ENCODE measurements at places on chromosomes 4 and X.

GRCh38 chrX:74804574-74804973 lies 120.7 kb downstream of the NEXMIF start:
- no peak for DNase-seq

DNA sequence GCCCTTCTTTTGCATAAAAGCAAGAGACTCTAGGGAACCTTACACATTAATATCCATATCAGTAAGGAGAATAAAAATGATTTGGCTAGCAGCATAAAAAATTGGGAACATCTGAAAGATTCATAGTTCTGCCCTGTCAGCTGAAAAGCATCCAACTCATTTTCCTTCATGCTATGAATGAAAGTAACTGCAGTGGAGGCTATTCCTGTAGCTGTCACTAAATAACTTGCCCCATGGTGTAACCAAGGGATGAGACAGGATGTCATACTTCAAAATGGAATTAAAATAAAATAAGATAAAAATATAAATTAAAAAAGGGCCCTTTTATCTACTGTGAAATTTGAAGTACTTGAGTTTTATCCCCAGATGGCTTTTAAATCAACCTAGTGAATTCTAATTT lies 878.8 kb downstream of the C4orf33 start:
- no peak for DNase-seq

GRCh38 chr4:19400820-19401219 lies 850.9 kb upstream of the SLIT2 start:
- DNase-seq, result no peak

DNA sequence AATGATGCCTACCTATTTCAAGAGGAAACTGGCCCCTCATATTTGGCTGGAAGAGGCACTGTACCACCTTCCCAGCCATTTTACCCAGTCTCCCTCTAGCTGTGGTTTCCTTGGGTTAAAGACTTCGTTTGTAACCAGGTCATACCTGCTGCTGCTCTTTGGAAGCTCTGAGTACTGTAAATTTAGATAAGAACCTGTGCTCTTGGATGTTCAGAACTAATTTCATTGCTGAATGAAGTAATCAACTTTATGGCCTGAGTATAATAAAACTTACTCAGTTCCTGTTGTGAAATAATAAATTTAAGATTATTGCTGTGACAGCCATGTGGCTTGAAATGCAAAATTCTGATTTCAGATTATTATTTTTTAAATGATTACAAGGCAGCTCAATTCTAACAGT lies 12.2 kb downstream of the MTTP start:
- no peak for DNase-seq

DNA sequence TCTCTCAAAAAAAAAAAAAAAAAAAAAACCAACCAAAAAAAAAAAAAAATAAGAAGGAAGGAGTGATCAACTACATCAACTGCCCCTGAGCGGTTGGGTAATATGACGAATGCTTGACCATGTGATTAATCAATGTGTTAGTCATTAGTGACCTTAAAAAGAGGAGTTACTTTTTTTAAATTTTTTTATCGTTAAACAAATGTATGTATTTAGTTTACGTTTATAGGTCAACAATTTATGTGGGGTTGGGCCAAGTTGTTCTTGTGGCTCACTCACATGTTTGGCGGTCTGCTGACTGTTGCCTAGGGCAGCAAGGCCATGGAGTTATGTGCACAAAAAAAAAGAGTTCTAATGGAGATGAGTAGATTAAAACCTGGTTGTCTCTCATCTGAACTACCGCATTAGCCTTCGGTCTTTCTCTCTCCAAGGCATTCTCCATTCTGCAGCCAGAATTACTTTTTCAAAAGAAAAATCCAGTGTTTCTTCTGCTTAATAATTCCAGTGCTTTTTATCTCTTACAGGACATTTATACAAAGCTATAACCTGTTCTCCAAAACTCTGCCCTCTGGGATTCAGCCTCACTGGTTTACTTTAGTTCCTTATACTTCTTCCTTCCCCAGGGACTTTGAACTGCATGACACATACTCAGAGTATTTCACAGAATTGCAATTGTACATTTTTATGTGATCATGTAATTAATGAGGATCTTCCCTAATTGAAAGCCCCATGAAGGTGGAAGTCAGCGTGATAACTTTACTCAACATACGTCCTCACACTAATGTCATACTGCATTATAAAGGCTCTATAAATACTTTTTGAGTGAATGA lies 505.5 kb downstream of the ANKRD50 start:
- DNase-seq, result no peak

- DNase-seq, result no peak
These were observed 73.2 kb downstream of the FBXW7 start for GRCh38 chr4:152462695-152463094.

DNA sequence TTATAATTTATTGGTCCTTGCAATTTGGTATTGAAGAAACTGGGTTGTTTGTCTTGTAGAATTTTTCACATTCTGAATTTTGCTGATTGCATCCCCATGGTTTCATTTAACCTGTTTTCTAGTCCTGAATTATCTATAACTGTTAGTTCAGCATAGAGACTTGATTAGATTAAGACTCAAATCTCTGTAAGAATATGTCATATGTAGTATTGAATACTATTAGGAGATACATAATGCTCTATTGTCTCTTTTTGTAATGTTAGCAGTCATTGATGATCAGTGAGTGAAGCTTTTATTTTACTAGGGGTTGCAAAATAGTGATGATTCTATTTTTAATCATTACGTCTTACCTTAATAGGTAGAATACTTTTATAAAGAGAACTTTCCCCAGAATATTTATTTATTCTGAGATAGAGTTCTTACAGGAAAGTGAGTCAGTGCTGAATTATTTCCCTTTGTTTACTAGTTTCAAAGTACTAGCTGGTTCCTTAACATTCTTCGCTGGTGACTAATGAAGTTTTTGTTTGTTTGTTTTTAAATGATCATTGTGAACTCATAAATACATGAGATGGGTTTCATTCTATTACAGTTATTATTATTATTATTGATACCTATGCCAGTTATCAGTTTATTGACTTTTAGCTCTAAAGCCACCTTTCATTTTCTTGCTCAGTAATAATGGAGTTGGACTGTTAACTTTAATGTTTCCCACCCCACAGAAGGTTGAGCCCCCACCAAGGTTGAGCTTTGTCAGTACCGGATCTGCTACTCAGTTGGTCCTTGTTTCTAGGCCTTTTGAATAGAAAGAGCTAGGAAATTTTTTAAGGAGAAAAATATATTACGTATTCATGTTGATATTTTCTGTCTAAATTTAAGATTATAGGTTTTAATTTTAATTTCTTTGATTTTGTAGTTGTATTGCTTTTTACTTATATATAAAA lies 102.3 kb downstream of the LARP1B start:
- no peak for DNase-seq

GRCh38 chrX:135112096-135112729 lies 8.1 kb downstream of the ETDB start:
- DNase-seq, result no peak

- no peak for DNase-seq
These were observed 102.0 kb downstream of the SYTL5 start for GRCh38 chrX:38108364-38108763.

DNA sequence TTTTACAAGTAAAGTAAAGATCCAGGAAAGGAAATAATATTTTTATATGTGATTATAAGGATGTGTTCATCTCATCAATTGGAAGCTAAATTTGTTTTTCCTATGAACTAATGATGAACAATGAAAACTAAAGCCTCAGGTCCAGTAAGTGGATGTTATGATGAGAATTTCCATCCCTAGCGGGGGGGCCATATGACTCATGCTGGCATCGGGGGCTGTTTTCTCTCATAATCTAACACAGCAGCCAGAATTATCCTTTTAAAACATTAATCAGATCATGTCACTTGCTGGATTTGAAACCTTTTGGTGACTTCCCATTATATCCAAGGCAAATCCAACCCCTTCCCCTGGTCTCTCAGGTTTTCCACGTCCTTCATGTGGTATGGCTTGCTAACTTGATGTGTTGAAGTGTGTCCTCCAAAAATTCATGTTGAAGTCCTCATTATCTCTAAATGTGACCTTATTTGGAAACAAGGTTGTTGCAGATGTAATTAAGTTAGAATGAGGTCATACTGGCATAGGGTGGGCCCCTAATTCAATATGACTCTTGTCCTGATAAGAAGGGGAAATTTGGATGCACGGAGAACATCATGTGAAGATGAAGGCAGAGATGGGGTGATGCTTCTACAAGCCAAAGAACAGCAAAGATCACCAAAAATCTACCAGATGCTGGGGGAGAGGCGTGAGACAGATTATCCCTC lies 96.8 kb downstream of the AKAP4 start:
- DNase-seq, result no peak

GRCh38 chr4:13865871-13866669 lies 238.5 kb upstream of the BOD1L1 start:
- DNase-seq, result no peak

GRCh38 chr4:66555301-66555700 lies 885.0 kb upstream of the EPHA5 start:
- no peak for DNase-seq

DNA sequence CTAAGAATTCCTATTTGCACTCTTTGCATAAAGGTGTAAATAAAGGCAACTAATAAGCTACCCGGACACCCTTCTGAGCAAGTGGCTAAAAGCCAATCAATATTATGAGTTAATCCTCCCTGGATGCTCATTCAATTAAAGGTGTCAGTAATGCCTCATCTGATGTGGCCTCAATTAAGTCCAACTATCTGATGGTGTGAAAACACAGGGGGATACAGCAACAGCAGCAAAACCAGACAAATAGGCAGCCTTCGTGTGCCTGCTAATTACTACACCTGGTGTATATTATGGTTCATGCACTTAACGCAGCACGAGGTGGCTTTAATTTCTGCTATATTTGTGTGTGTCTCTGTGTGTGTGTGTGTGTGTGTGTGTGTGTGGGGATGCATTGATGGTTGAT lies 244.4 kb downstream of the DCLK2 start:
- DNase-seq, result no peak

GRCh38 chrX:150236327-150236726 lies 126.8 kb upstream of the MAMLD1 start:
- no peak for DNase-seq

DNA sequence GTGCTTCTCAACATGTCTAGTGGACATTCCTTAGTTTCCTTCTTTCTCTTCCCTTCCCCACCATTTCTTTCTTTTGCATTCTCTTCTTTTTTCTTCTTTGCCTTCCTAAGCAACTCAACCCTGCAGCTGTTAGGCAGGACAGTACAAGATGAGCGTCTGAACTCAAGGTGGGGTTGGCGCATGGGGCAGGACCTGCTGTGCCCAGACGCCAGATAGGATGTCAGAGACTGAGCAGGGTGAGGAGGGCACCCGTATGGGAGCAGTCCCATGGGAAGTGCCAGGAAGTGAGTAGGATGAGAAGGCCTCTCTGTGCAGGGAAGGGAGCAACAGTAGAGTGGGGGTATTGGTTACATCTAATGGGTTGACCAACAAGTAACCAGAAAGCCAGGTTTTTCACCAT lies 38.1 kb upstream of the ZNF827 start:
- no peak for DNase-seq

GRCh38 chr4:154757713-154758112 lies 13.9 kb downstream of the LRAT start:
- no peak for DNase-seq

DNA sequence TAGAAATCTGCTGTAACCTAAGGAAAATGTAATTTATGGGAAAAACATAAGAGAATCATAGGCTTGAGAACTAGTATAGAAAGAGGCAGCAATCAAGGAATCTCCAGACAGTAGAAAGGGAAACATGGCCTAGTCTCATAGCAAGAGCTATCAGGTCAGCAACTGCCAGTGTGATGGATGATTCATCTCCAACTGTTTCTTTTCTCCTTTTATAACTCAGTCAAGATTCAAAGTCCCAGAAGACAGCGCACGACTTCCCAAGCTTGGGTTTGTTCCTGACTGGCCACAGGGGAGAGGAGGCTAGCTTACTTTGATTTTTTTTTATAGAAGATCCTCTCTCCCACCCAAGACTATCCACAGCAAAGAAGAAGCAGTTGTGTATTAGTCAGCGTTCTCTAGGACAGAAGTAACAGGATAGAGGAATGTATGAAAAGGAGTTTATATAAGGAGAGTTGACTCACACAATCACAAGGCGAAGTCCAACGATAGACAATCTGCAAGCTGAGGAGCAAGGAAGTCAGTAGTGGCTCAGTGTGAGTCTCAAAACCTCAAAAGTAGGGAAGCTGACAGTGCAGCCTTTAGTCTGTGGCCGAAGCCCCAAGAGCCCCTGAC lies 181.5 kb downstream of the GC start:
- DNase-seq, result no peak

DNA sequence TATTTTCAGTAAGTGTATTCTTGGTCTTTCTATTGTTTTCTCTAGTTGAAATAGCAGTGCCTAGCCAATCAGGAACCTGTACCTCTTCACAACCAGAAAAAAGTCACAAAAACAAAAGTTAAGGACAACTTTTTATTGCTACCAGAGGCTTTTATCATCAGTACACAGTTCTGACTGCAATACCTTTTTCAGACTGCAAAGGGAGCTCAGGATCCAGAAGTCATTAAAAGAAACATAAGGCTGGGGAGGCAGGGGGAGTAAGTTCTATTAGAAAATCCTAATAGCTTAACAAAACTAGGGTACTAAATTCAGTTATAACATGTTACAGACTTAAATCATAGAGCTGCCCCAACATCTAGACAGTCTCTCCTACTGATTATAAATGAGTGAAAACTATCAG lies 28.8 kb downstream of the CCNI start:
- DNase-seq, result peak; percentile 41

GRCh38 chr4:25976780-25977179 lies 62.8 kb downstream of the SMIM20 start:
- DNase-seq, result no peak

GRCh38 chr4:85243857-85244256 lies 231.1 kb upstream of the ARHGAP24 start:
- no peak for DNase-seq

GRCh38 chrX:84358271-84358670 lies 144.0 kb downstream of the HDX start:
- DNase-seq, result no peak

DNA sequence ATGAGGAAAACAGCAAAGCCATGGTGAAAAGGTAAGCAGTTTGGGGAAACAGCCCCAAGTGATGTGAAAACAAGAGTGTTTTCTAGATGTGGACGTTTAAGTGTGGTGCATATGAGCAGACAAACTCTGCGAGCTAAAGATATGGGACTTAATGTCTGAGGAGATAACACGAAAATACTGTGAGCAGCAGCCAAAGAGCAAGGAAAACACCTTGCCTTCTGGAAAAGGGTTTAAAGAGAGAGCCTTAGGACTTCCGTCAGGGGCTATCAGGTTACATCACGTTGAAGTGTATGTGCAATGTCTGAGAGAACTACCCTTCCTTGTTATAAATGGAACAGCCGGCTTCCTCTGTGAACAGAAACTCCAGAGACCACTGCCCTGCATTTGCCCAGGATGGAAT lies 54.2 kb downstream of the LEF1 start:
- peak; percentile 43 for DNase-seq
